ENCODE measurements at places on chromosomes 5 and 9.

DNA sequence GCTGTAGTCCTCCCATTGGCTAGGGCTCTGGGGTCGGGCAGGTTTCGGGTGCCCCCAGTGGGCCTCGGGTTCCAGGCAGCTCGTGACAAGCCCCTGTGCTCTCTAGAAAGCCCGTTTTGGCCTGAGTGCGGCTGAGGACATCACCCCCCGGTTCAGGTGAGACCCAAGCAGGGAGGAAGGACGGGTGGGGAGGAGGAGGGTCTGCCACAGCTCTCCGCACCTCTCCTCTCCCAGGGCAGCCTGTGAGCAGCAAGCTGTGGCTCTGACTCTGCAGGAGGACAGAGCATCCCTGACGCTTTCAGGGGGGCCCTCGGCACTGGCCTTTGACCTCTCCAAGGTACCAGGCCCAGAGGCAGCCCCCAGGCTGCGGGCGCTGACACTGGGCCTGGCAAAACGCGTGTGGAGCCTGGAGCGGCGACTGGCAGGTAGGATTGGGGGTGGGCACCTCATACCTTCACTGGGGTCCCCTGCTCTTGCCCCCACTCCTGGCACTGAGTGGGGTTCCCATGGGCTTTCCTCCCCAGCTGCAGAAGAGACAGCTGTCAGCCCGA is 672 bp downstream of the PAXX start:
- no peak for DNase-seq

- no peak for DNase-seq
Measured at GRCh38 chr5:179836225-179837019, 15.7 kb downstream of the SQSTM1 start.

DNA sequence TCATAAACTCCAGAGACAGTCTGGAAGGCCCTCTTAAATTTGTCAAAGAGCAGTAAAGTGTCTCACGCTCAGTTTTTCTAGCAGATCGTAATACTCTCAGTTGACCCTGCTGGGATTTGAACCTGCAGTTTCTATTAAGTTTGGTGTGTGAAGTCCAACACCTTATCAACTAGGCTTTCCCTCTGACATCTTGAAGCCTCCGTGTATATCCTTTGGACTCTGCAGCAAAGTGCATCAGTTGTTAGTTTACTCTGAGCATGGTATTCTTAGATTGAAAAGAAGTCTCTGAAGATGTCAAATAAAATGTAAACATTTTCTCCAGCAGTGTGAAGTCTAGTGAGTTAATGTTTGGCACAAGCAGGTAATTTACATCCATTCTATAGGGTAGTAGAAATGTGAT is 2.4 kb downstream of the FUBP3 start:
- no peak for DNase-seq

DNA sequence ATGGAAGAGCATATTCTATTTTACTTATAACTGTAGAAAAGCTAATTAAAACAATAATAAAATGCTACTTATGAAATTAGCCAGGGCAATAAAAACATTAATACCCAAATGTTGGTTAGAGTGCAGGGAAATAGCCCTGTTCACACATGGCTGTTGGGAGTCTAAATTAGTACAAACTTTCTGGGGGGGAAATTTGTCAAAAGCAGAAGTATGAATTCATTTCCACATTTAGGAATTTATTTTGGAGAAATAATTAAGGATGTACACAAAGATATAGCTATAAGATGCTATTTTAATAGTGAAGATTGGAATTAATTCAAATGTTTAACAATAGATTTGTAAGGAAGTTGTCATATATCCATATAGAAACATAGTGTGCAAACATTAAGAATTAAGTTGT is 190.5 kb downstream of the SEC61B start:
- DNase-seq: no peak

GRCh38 chr5:1727571-1727970 is 72.1 kb downstream of the MRPL36 start:
- no peak for DNase-seq

DNA sequence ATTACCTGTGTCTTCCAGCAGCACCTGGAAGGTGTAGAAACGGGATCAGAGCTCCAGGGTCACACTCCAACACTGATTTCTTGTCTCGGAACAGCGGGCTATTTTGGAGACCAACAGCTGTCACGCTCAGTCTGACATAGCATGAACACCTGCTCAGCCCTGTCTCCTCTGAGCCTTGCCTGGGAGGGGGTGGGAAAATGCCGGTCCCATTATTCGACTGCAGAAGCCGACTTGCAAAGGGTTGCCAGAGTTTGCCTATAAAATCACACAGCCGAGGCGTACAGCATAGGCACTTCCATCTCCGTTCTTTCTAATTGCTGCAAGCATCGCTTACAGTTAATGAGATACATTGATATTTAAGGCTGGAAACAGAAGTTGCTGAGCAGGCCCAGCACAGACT is 300.8 kb upstream of the MSX2 start:
- no peak for DNase-seq

- DNase-seq: no peak
Measured at GRCh38 chr5:15741591-15741990, 241.6 kb downstream of the FBXL7 start.

- no peak for DNase-seq
Measured at GRCh38 chr9:36742264-36742663, 169.6 kb downstream of the MELK start.

DNA sequence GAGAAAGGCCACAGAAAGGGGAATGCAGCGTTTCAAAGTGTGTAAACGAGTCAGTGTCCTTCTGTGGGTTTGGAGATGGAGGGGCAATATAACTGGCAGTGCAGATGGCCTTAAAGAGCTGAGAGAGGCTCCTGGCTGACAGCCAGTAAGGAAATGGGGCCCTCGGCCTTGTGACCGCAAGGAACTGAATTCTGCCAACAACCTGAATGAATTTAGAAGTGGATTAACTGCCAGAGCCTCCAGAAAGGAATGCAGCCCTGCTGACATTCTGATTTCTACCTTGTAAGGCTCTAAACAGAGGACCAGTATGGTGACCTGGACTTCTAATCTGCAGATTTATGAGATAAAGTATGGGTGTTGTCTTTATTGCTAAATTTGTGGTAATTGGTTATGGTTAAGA is 17.5 kb upstream of the NREP start:
- no peak for DNase-seq

Measured in activated naive CD4-positive, alpha-beta T cell (primary cell).